NCI-H1105 treated with DMSO at 0.1 percent for 48 hours (cell line): ENCODE measurements at places on chromosomes 2 and 18.
A peak's percentile ranks its signal among the peaks of the same experiment; 100 is the strongest.

DNA sequence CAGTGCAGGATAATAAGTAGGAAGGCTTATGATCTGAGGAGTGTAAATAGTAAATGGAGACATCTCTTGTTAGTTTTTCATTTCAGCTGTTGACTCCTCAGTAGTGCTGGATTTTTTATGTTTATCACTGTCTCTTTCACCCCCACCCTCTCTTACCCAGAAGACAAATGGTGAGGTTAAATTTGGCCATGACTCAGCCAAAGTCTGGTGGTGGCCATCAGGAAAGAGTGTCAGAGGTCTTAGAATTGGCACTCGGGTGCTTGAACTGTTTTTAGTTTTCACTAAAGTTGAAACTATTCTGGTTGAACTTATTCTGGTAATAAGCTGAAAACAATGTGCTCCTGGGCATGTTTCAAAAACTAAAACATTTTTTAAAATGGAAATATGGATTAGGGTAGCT is 123.3 kb downstream of the FHOD3 start:
- no peak for DNase-seq

GRCh38 chr2:162749994-162750393 is 88.6 kb downstream of the KCNH7 start:
- no peak for DNase-seq

DNA sequence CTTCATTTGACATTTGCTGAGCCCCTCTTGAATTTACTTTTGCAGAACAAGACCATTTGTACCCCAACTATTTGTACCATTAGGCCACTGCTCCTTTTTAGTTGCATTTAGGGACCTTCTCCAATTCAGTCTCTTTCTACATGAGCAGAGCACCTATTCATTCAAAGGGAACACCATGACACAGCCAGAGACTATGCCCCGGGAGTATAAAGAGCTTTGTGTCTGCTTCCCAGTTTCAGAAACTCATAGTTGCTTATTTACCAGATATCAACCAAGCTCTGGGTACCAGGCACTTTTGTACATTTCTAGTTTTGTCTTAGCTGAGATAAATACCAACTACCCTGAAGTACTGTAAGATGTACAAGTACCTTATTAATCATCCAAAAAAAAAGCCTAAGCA is 269.1 kb upstream of the SIX3 start:
- DNase-seq = no peak

DNA sequence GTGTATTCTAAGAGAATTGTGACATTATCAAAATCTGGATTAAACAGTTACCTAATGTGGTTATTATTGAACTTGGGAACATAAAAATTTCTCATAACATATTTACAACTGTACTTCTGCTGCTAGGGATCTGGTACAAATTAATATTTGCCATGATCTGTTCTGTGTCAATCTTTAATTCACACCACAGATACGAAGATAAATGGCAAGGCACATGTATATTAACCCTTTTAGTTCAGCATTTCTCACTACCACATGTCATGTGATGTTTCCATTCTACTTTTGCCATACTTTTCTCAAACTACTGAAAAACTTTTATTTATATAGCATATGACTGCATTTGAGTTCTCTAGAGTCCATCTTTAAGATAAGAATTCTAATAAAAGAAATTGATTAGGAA is 295.3 kb upstream of the DDX18 start:
- DNase-seq = no peak

DNA sequence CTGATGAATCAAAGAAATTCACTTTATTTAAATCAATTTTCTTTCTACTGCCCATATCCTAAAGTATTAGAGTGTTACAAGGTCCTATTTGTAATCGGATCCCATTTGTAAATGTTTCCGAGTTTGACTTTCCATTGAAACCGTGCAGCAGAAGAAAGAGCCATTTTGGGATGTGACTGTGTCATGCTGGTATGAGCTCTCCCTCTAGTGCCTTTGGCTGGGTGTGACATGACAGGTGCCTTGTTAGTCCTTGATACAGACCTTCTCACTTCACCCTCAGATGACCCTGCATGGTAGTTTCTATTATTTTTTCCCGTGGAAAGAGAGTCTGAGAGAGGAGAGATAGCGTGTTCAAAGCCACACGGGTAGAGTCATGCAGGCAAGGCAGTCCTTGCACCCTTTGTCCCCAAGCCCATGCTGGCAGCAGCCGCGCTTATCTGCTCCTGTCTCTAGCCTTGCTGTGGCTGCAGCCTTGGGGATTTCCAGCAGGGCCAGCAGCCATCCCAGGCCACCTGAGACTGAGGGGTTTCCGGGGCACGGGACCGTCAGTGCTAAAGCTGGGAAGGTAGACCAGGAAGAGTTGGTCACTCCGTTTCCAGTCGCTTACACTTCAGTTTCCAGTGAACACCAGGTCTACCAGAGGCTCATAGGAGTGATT is 21.4 kb downstream of the CHMP1B start:
- DNase-seq = peak; percentile 1

GRCh38 chr2:145106293-145106692 is 586.4 kb upstream of the ZEB2 start:
- no peak for DNase-seq

DNA sequence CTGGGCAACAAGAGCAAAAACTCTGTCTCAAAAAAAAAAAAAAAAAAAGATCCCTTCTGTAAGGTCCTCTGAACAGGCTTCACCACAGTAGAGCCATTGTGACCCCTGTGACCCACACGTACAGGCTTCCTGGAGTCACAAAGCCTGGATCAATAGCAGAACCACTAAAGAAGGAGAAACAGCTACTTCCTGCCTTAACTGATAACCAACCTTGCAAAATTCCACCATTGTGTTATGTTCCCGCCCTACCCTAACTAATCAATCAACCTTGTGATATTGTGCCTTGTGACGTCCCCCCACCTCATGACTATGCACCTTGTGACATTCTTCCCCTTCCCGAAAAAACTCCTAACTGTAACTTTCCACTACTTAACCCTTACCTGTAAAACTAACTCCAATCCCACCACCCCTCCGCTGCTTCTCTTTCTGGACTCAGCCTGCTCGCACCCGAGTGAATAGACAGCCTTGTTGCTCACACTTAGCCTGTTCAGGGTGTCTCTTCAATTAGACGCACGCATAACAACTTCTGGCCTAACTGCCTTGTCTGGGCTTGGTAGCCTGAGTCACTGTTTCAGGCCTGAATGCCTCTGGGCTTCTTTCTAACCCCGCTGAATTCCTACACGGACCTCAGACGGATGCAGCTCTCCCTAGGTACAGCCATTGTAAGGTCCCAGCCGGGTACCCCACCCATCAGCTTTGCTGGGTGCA is 13.9 kb downstream of the SCYGR8 start:
- no peak for DNase-seq
